ENCODE measurements at places on chromosomes 11 and 22.

- DNase-seq = no peak
These were observed 18.0 kb upstream of the POU2AF1 start for GRCh38 chr11:111397034-111397433.

DNA sequence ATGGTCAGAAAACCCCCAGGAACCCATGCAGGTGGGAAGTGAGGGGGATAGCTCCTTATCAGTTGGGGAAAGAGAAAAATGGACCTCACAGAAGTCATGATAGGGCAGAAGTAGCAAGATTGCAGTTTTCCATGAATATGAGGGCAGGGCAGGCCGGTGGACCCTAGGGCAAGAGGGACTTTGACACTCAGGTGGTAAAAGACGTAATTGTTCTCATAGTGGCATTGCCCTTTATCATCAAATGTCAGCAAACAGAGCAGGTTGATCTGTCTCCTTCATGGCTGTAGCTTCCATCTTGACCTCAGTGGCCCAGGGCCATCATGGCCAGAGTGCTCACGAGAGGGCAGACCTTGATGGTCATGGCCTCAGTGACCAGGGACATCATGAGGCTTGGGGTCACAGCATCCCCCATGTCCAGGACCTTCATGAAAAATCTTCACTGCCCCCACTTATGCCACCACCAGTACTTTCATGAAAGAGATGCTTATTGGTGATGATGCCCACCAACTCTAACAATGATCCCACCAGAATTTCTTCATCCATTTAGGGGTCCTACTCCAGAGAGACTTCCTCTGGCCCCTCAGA lies 127.1 kb downstream of the SNX19 start:
- DNase-seq = no peak

GRCh38 chr22:25970999-25971811 lies 198.1 kb upstream of the SEZ6L start:
- DNase-seq = no peak

DNA sequence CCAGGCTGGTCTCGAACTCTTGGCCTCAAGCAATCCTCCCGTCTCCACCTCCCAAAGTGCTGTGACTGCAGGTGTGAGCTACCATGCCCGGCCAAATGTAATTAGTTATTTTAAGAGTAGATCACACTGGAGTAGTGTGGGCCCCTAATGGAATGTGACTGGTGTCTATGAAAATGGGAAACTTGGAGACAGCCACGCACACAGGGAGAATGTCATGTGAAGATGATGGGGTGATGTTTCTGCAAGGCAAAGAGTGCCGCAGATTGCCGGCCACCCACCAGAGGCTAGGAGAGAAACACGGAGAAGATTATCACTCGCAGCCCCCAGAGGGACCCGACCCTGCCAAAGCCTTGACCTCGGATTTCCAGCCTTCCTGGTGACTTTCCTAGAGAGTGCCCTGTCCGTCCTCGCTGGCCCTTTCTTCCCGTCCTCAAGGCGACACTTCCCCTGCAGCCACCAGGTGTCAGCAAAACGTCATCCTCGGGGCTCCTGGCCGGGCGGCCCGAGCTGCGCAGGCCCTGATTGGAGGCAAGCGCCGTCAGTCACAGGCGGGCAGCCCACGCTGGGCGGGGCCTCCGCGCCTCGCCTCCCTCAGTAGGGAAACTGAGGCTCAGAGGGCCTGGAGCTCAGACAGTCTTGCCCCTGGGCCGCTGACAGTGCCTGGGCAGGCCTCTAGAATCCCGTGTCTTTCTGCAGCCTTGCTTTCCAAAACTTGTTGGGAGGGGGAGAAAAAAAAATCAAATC lies 16.3 kb downstream of the CRYBB2 start:
- DNase-seq = peak; percentile 79

- DNase-seq = no peak
These were observed 176.5 kb upstream of the LARGE1 start for GRCh38 chr22:34096770-34097169.

DNA sequence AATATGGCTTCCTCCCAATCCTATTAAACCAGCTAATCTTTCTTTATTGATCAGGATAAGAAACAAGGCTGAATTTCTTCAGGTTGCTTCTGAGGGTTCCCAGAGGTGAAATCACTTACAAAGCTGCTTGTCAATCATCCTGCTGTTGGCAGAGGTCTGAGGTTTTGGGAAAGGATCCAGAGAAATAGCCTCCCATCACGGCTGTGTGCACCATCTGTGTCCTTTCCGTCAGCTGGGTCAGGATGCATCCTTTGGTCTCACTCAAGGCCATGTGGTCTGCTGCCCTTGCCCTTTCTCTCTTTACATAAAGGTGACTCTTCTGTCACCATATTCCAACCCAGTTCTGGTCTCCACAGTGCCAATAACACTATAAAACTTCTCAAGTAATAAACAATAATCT lies 113.4 kb upstream of the TEAD1 start:
- DNase-seq = no peak

GRCh38 chr11:130214861-130215530 lies 55.4 kb downstream of the ST14 start:
- DNase-seq = no peak

DNA sequence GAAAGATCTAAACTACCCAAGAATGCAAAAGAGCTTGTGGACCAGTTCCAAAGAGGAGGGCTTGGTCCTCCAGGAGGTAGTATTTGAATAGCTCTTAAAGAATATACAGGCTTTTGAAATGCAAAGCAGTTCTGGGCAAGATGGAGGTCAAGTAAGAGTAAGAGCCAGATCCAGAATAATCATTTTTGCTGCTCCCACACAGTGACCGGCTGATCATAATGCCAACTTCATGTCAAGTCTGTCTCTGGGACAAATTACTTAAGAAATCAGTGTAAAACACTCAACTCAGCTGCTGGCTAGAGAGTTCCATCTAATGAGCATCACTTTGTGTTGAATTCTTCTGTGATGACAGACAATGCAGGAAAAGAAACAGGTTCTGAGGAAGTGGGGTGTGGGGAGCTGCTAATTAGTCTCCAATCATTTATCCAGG lies 250.9 kb upstream of the NARS2 start:
- DNase-seq = no peak

DNA sequence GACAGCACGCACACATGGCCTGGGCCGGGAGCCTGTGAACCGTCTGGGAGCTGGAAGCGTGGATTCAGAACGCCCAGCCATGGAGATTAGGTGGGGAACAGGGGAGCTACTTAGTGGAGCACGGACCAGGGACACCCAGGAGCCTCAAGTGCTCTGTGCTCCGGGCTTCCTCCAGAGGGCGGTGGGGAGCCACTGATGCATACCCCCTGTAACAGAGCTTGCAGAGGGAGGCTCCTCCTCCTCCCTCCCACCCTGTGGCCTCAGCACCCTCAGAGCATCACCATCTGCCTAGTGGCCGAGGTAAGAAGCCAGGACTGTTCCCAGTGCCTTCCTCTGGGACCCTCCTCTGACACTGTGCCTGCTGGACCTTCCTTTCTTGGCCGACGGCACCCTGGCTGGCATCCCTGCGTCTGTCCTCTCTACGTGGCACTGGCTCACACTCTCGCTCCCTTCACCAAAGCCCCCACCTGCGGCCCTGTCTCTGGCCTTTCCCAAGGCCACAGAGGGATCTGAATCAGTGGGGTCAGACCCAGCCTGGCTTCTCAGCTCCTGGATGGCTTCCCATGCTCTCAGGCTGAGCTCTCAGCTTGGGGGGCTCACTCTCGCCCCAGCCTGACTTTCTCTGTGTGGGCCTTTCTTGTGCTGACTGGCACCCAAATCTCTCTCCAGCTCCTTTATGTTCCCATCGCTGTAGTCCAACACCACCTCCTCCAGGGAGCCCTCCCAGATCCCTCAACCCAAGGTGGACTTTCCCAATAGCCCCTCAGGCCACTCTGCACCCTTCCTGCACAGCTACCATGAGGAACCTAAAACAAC lies 780.9 kb downstream of the BRD1 start:
- DNase-seq = peak; percentile 70

- no peak for DNase-seq
These were observed 81.2 kb upstream of the SPON1 start for GRCh38 chr11:13881226-13881905.

GRCh38 chr11:11167806-11168205 lies 185.2 kb downstream of the CSNK2A3 start:
- no peak for DNase-seq

DNA sequence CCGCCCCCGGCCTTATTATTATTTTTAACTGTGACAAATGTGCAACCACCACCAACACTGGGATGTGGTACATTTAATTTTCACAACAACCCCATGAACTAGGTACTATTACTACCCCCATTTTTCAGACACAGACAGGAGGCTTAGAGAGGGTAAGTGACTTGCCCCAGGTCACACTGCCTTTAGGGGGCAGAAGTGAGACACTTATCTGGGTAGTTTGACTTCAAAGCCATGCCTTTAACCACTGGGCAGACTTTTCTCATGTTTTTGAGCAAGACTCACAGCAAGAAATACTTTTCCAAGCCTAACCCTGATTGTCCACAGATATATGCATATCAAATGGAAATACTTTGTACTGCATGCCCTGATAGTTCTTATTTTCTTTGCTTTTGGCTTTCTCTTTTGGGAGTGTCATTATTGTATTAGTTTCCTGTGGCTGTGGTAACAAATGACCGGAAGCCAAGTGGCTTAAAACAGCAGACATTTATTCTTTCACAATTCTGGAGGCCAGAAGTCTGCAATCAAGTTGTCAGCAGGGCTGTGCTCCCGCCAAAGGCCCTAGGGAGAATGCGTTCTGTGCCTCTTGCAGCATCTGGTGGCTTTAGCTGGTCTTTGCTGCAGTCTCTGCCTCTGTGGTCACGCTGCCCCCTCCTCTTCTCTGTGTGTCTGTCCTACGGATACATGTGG lies 110.8 kb downstream of the GRIK4 start:
- peak; percentile 43 for DNase-seq

DNA sequence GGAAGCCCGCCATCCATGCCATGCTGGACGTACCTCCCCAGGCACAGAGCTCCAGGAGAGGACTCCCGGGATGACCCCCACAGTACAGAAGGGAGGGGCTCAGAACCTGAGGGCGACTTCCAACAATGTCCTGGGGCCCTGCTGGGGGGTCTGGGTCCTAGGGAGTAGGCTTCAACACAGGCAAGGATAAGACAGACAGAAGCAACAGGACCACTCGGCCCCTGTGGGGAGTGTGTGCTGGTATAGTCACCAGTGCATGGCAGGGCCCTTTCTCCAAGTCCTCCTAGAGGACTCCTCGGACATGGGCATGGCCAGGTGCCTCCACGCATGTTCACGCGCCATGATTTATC lies 16.8 kb downstream of the TTLL12 start:
- no peak for DNase-seq

DNA sequence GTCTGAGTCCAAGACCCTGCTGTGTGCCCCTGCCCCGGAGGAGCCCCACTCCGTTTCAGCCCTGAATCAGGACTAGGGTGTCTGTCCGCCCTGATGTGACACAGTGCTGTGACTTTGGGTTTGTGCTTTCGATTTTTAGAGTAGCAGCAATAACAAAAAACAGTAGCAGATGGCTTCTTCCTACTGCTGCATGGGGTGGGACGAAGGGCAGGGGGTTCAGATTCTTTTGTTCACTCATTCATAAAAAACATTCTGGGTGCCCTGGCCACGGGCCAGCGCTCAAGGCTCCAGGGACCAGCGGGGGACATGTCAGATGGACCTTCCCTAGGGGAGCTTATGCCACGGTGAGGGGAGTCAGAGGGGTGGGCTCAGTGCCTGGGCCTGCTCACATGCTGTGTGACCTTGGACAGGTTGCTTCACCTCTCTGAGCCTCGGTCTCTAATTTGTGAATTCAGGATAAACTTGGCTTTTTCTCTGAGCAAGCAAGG lies 24.6 kb upstream of the PRR5 start:
- no peak for DNase-seq

GRCh38 chr11:122813176-122813893 lies 25.0 kb upstream of the CRTAM start:
- no peak for DNase-seq

GRCh38 chr22:37425800-37426705 lies 1.2 kb downstream of the ELFN2 start:
- DNase-seq = peak; percentile 45

DNA sequence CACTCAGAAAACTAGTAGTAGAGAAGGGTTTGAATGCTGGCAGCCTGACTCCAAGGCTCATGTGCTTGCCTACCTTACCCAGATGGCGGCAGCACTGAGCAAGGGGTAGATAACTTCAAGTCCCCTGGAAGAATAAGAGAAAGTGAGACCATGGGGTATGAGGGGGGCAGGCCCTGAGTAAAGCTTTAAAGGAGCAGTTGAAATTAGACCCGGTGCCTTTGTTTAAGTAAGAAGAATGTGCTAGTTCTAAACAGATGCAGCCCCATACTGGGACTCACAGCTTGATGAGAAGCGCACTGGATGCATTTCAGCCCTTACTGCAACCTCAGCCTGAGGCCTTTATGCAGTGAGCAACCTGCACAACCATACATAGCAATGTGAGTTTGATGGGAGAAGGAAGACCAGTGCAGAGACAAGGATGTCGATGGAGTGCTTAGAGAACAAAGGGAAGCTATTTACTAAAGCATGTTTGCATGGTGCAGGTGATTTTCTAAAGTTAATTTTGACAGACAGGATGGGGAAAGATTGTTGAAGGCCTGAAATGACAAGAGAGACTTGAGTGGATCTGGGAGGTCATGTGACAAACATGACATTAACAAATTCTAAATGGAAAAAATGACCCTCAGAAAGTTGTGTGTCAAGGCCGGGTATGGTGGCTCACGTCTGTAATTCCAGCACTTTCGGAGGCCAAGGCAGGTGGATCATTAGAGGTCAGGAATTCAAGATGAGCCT lies 27.1 kb upstream of the TMA7B start:
- peak; percentile 68 for DNase-seq

Measured in OCI-LY7 (cell line).